Calu3 (cell line): ENCODE measurements at places on chromosomes 1 and 21. TPM values are rescaled to one million over a fixed set of nuclear protein-coding genes. Genes with fewer than 3 reads are reported as not detected.

The SLC25A34 gene
- total RNA-seq, result 0.68 and 1.2 TPM in 2 replicates

DNA sequence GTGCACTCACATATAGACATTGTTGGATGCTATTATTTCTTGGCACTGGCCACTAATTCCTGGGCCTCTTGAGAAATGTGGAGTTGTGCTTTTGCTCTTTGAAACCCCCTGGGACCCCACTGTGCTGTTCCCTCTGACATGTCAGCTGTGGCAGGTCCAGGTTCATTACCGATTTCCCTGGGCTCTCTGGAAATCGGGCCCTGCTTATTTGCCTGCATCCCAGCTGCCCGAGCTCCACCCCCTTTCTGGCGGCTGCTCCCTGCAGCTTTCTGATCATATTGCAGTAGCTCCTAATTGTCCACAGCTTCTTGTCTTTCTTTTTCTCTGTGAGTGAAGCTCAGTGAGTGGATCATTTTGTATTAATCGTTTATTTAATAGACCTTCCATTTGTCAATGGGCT is 183.7 kb upstream of the FAM78B start:
- DNase-seq, result no peak

The OR2T11 gene
- not detected in 2 replicates for total RNA-seq

DNA sequence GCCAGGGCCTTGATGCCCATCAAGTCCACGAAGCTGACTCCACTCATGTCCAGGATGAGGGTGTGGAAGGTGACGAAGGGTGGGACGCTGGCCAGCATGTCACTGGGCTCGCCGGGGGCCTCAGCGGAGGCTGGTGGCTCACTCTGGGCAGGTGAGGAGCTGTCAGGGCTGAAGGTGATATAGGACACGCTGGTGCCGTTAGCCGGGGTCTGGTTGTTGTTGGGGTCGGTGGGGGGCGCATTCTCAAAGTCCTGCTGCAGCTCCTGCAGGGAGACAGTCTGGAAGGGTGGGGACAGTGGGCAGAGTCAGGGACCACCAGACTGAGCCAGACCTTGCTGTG is 21.7 kb downstream of the SLC26A9 start:
- DNase-seq, result no peak

GRCh38 chr1:18868801-18869424 is 9.5 kb upstream of the TAS1R2 start:
- no peak for DNase-seq

The TRMT13 gene
- 18.9 and 21.4 TPM in 2 replicates for total RNA-seq

GRCh38 chr21:45297869-45298268 is 10.2 kb upstream of the POFUT2 start:
- DNase-seq, result no peak

- no peak for DNase-seq
Measured at GRCh38 chr1:94296018-94296417, 58.6 kb upstream of the ARHGAP29 start.

DNA sequence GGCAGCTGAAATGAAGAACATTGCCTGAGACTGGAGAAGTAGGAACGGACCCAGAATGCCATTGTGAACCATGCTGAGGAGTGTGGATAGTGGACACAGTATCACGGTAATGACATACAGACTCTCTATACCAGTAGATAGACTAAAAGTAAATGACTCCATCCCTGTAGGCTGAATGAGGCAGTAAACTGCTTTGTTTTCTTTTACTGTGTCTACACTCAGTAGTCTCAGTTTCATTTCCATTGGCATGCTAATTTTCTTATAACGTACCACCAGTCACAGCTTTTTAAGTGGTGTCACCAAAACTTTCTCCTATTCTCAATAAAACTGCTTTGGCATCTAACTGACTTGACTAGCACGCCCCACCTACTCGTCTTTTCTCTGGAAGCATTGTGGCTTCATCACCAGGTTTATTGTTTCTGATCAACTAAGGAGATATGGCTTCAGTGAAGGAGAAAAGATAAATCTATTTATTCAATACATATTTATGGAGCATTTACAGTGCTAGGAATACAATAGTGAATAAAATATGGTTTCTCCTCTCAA is 8.4 kb upstream of the ZNF697 start:
- DNase-seq, result no peak

DNA sequence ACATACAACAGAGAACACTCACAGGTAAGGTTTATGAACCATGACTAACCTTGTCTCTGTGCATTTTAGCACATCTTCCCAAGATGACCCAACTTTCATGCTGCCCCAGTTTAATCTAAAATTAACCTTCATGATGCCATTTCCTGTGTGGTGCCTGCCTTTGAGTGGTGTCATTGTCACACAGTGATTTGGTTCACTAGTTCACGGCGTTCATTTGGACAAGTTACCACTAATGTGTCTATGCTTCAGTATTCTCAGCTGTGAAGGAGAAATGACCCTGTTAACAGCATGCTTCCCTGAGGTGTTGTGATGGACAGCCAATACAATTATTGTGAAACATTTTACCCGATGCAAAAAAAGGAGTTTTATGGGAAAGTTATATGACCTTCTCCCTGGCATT is 693.1 kb downstream of the RWDD3 start:
- DNase-seq, result no peak
